Fibroblast of the aortic adventitia (primary cell): ENCODE measurements at places on chromosomes 2 and 18.

- no peak for DNase-seq
These were observed 1.6 kb downstream of the LONRF2 start for GRCh38 chr2:100320547-100321178.

DNA sequence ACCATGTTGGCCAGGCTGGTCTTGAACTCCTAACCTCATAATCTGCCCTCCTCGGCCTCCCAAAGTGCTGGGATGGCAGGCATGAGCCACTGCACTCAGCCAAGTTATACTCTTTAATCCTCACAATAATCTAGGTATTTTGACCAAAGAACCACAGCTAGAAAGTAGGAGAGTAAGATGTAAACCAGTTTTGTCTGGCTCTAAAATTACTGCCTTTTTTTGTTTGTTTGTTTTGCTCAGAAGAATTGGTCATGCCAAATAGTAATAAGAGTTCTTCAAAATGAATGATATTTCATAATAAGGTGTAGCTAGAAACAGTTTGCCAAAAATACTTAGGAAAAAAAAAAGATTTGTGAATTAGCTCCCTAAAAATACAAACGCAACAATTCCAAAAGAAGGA lies 36.7 kb downstream of the SCN2A start:
- DNase-seq = no peak

- DNase-seq = no peak
These were observed 11.3 kb downstream of the TTLL4 start for GRCh38 chr2:218721934-218722333.

GRCh38 chr2:215724146-215724545 lies 288.3 kb upstream of the FN1 start:
- no peak for DNase-seq

GRCh38 chr2:136178941-136179601 lies 61.1 kb upstream of the CXCR4 start:
- no peak for DNase-seq

GRCh38 chr18:400456-400855 lies 100.0 kb downstream of the COLEC12 start:
- peak; percentile 63 for DNase-seq

DNA sequence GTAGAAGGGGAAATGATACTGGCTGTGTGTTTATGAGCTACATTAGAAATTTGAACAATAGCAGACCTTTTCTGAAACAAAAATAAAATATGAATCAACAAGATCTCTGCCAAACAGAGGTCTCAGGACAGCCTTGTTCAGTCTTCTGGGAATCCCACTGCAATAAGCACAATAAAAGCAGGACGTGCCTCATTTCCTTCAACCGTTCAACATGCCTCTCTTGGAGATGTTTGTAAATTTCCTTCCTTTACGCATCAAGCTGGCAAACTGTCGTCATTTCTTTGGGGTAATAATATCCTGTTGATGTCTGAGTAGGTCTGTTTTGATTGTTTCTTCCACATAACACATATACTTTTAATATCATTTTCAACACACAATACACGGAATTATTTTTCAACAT lies 77.2 kb downstream of the TCF4 start:
- DNase-seq = peak; percentile 89

DNA sequence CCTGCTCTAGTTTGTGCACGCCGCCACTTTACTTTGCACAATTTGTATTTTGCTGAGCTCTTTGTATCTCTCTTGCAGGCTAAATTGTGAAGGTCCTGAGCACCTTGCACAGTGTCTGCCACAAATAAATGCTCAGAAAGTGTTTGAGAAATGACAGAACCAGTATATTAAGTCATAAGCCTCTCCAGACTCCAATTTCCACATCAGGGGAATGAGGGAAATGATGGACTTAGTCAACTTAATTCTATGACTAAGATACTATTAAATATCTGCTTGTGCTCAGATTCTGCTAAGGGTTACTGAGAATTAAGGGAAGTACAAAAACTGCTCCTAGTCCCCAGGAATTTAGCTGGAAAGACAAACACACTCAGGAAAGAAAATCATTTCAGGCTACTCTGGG lies 239.1 kb upstream of the SLC14A2 start:
- no peak for DNase-seq

DNA sequence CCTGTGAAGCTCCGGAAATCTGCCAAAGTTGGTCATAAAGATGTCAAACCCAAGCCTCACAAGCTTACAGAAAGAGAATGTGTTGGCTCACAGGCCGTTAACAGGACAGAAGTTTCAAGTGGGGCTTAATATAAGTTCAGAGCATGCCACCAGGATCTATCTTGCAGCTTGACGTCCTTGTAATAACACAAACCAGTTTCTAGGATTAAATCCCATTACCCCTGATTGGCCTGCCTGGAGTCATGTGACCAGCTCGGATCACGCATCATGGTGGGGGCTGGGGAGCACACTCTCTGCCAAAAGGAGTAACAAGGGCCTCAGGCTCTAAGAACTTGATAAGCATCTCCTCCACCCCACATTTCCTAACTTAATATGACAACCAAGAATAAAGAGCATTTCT lies 38.9 kb upstream of the SCG2 start:
- peak; percentile 10 for DNase-seq

DNA sequence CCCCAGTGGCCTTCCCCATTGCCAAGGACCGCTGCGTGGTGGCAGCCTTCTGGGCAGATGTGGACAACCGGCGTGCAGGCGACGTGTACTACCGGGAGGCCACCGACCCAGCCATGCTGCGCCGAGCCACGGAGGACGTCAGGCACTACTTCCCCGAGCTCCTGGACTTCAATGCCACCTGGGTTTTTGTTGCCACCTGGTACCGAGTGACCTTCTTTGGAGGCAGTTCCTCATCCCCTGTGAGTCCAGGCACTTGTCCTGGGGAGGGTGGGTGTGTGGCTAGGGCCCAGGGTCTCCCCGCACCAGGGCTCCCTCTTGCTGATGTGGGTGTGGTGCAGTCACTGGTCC lies 31.9 kb downstream of the SNED1 start:
- DNase-seq = no peak

DNA sequence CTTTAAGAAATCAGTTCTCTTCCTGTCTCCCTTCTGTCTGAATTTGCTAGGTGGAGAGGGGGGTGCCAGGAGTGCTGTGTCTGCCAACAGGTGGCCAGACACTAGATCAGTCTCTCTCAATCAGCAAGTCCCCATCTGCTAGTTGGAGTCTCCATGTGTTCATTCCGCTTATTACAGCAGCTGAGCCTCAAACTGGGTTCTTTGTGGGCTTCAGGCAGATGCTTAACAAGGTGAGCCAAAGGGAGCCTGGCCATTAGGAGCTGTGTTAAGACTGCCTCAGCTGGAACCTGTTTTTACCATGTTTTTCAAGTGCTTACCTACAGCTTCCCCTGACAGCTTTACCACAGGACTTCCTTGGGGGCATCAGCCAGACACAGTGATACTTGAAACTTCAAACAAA lies 401.9 kb downstream of the LRP1B start:
- no peak for DNase-seq

- DNase-seq = no peak
These were observed 162.3 kb upstream of the REV1 start for GRCh38 chr2:99651930-99652670.

- DNase-seq = no peak
These were observed 26.2 kb upstream of the EVA1A start for GRCh38 chr2:75586971-75587370.

DNA sequence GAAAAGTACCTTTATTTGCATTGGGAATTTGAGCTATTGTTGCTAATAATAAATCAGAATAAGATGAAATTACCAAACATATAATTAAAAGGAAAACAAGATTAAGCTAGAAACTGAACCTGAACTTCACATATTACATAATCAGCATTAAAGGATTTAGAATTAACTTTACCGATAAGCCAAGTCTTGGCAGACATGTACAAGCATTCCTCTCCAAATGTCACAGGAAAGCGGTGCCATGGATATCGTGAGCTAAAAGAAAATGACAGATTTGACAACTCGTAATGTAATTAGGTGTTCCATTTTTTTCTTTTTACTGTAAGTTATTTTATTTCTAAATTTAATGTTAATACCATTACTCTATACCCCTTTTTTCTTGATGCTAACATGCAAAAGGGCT lies 55.1 kb upstream of the CD302 start:
- no peak for DNase-seq

- DNase-seq = peak; percentile 83
These were observed 766.4 kb upstream of the ID2 start for GRCh38 chr2:7915302-7916091.

- peak; percentile 94 for DNase-seq
These were observed 3.4 kb downstream of the WDFY1 start for GRCh38 chr2:223941579-223942277.

GRCh38 chr2:38712871-38713270 lies 38.3 kb downstream of the SRSF7 start:
- DNase-seq = no peak

GRCh38 chr2:45211636-45212035 lies 202.4 kb upstream of the SIX2 start:
- DNase-seq = no peak

DNA sequence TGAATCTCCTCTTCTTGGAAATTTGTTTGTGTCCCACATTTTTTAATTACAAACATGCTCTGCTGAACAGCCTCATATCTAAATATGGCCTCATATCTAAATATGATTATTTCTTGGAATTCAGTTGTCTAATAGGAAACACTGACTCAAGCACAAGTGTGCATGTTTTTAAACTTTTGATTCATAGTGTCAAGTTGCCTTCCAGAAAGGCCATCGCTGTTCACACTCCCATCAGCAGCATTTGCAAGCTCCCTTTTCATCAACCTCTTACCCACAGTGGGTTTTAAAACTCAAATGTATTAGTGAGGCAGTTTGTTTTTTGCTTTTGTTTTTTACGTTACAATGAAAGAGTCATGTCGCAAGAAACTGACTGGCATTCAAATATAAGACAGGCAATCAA lies 65.2 kb upstream of the SMAD2 start:
- no peak for DNase-seq

DNA sequence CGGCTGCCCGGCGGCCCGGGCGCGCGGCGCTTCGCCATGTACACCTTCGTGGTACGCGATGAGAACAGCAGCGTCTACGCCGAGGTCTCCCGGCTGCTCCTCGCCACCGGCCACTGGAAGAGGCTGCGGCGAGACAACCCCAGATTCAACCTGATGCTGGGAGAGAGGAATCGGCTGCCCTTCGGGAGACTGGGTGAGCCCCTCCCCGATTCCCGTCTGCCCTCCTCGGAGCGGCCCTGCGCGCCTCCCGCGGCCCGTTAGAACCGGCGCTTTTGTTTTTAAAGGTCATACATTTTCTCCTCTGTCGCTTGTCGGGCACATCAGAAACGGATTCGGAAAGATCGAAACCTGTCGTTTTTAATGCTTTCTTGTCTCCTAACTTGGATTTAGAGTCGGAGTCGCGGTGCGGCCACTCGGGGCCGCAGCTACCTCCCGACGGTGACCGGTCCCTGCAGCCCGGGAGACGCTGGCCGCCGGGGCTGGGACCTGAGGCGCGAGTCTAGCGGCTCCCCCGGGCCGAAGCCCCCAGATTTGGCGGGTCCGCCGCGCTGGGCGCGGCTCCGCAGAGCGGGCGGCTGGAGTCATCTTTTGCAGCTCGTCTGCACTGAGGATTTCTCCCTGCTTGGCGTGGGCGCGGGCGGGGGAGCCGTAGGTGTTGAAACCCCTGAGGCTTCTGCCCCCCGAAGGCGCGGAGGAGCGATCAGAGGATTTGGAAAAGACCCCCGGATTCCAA lies 519 bp downstream of the TTL start:
- peak; percentile 41 for DNase-seq

GRCh38 chr2:16179701-16180416 lies 239.5 kb downstream of the MYCN start:
- no peak for DNase-seq

GRCh38 chr2:54557211-54557600 lies 101.1 kb downstream of the SPTBN1 start:
- no peak for DNase-seq

DNA sequence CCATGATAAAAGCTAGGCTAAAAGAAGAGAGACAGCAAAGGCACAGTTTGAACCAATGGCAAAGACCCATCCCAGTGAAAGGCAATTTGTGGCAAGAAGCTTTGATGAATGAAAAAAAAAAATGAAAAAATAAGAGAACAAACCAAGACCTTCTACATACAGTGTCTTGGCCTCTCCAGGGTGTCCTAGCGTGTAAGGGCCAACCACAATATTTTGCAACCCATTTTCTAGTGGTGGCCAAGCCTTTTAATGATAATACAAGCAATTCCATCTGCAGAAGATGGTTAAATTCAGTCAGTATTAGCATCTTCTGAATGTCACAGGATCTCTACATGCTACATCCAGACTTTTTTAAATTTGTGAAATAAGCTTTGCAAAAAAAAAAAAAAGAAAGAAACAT lies 270.4 kb downstream of the LRATD1 start:
- no peak for DNase-seq

GRCh38 chr18:3323900-3324299 lies 62.0 kb downstream of the MYL12B start:
- DNase-seq = peak; percentile 54

- no peak for DNase-seq
These were observed 121.6 kb upstream of the FZD5 start for GRCh38 chr2:207891086-207891844.

DNA sequence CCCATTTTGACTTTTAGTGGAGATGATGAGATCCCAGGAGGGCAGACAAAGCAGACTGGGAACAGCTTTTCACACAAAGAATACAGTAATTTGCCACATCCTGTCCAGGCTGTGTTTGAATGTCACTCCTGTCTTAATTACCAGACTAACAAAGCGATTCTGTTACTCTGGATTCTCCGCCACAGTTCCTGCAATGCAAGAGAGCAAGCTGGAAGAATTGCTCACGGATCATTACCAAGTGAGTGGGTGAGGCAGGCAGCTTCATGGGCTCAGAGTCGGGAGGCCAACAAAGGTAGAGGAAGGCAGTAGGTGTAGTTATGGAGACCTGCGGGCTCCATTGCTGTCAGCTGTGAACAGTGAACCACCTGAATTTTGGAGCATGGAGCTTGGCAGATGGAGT lies 250.5 kb upstream of the ATP5MC3 start:
- no peak for DNase-seq

GRCh38 chr2:211237586-211238275 lies 681.3 kb downstream of the CPS1 start:
- no peak for DNase-seq

GRCh38 chr2:58702302-58702885 lies 461.3 kb upstream of the FANCL start:
- DNase-seq = no peak

- no peak for DNase-seq
These were observed 126.7 kb upstream of the OTX1 start for GRCh38 chr2:62923881-62924280.
